Activated CD4-positive, alpha-beta memory T cell treated with anti-CD3 and anti-CD28 coated beads for 36 hours (primary cell): ENCODE measurements at places on chromosomes 4 and X. TPM values are rescaled to one million over a fixed set of nuclear protein-coding genes. Genes with fewer than 3 reads are reported as not detected.

GRCh38 chr4:174358829-174359228, 75.1 kb downstream of the CEP44 start:
- no peak for DNase-seq

The EXOC1L gene
- not detected for total RNA-seq

The LPAR4 gene
- total RNA-seq = not detected

DNA sequence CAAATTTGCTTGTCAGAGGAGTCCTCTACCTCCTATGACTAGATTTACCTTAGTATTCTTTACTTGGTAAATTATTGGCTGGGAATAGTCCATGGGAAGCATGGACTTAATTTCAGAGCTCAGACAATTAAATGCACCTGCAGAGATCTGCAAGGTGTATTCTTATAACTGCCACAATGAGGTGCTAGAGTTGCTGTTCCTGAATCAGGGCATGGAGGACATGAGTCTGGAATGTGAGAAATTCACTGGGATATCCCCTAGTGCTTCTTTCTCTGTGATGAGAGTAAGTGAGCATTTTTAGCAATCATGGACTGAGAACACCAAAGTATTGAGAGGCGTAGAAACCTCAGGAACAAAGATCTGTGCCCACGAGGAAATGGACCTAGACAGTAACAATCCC, 32.9 kb upstream of the GRID2 start:
- no peak for DNase-seq

The F9 gene
- total RNA-seq = not detected

The NOCT gene
- total RNA-seq = 14.3 TPM

The AADAT gene
- not detected for total RNA-seq

DNA sequence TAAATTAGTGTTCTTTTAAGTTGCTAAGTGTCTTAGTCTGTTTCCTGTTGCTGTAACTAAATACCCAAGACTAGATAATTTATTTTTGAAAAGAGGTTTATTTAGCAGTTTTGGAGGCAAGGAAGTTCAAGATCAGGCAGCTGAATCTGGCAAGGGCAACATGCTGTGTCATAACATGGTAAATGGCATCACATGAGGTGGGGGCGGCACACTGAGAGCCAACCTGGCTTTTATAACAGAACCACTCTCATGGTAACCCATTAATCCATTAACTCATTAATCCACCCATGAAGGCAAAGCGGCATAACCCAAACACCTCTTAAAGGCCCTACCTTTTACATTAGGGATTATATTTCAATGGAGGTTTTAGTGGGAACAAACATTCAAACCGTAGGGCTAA, 182.2 kb upstream of the GATB start:
- no peak for DNase-seq

DNA sequence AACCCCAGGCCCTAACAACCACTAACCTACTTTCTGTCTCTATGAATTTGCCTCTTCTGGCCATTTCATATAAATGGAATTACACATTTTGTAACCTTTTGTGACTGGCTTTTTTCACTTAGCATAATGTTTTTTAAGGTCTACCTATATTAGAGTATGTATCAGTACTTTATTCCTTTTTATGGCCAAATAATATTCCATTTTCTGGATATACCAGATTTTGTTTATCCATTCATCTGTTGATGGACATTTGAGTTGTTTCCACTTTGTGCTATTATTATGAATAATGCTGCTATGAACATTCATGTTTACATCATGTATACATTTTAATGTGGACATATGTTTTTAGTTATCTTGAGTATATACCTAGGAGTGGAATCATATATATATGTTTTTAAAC, 35.5 kb downstream of the REPS2 start:
- DNase-seq = no peak

- DNase-seq = no peak
Observed at GRCh38 chr4:80162418-80162817, 34.9 kb upstream of the PRDM8 start.

GRCh38 chrX:12332786-12333347, 194.6 kb downstream of the FRMPD4 start:
- DNase-seq = no peak

DNA sequence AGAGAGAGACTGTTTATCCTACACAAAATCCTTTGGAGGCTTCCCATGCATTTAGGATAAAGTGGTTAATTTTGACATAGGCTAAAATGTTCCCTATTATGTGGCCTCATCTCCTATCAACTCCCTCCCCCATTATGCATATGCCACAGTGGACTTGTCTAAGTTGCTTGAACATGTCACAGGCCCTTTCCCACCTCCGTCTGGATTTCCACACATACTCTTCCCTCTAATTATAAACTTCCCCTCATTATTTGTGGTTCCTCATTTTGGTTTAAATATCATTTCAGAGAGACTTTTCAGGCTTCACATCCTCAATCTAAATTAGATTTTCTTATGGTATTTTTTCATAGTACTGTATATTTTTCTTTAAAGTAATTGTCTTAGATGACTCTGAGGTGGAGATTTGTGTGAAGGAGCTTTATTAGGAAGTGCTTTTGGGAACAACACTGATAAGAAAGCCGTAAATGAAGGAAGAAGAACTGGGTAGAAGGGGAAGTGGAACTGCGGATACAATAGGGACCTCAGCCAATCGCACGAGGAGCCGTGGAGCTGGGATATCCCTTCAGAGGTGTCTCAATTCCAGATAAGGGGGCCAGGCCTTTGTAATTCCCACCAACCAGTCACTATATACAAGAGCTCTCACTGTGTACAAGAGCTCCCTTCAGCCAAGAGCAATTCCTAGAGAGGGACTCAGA, 7.9 kb downstream of the C4orf17 start:
- DNase-seq = no peak

GRCh38 chr4:154577324-154577723, 13.2 kb downstream of the FGA start:
- DNase-seq = no peak
